Memory B cell (primary cell): ENCODE measurements at places on chromosomes 2 and 18.

GRCh38 chr2:3036432-3037125, 341.0 kb downstream of the EIPR1 start:
- no peak overlapping the region for H3K27ac ChIP-seq
- H3K27me3 ChIP-seq: peaks cover 10% of the 10 kb centered on the region
- H3K4me3 ChIP-seq: no peak overlapping the region
- no peak for DNase-seq

GRCh38 chr2:121868652-121869051, 113.2 kb downstream of the TSN start:
- H3K36me3 ChIP-seq: peaks cover 2% of the 10 kb centered on the region
- no peak overlapping the region for H3K4me3 ChIP-seq
- H3K27ac ChIP-seq: no peak overlapping the region
- no peak for DNase-seq
- H3K27me3 ChIP-seq: peaks cover 12% of the 10 kb centered on the region

GRCh38 chr18:47628240-47628781, 302.1 kb downstream of the SMAD2 start:
- no peak overlapping the region for H3K4me3 ChIP-seq
- DNase-seq: no peak
- H3K36me3 ChIP-seq: no peaks in the 10 kb centered on the region
- peaks cover 3% of the 10 kb centered on the region for H3K27me3 ChIP-seq

DNA sequence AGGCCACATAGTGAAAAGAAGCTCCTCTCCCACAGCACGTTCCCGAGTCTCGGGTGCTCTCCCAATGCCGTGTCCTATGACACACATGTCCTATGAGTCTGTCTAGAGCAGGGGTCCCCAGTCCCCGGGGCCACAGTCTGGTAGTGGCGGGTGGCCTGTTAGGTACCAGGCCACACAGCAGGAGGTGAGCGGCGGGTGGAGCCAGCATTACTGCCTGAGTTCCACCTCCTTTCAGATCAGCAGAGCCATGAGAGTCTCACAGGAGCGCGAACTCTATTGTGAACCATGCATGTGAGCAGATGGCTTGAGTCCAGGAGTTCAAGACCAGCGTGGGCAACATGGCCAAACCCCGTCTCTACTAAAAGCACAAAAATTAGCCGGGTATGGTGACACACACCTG, 112.6 kb downstream of the ZBTB7C start:
- DNase-seq: no peak
- no peaks in the 10 kb centered on the region for H3K36me3 ChIP-seq
- peaks cover 5% of the 10 kb centered on the region for H3K27me3 ChIP-seq

- H3K4me3 ChIP-seq: no peak overlapping the region
- H3K27ac ChIP-seq: no peak overlapping the region
- DNase-seq: no peak
- no peaks in the 10 kb centered on the region for H3K36me3 ChIP-seq
- peaks cover 11% of the 10 kb centered on the region for H3K4me1 ChIP-seq
Measured at GRCh38 chr2:239818531-239819011, 206.6 kb downstream of the NDUFA10 start.

DNA sequence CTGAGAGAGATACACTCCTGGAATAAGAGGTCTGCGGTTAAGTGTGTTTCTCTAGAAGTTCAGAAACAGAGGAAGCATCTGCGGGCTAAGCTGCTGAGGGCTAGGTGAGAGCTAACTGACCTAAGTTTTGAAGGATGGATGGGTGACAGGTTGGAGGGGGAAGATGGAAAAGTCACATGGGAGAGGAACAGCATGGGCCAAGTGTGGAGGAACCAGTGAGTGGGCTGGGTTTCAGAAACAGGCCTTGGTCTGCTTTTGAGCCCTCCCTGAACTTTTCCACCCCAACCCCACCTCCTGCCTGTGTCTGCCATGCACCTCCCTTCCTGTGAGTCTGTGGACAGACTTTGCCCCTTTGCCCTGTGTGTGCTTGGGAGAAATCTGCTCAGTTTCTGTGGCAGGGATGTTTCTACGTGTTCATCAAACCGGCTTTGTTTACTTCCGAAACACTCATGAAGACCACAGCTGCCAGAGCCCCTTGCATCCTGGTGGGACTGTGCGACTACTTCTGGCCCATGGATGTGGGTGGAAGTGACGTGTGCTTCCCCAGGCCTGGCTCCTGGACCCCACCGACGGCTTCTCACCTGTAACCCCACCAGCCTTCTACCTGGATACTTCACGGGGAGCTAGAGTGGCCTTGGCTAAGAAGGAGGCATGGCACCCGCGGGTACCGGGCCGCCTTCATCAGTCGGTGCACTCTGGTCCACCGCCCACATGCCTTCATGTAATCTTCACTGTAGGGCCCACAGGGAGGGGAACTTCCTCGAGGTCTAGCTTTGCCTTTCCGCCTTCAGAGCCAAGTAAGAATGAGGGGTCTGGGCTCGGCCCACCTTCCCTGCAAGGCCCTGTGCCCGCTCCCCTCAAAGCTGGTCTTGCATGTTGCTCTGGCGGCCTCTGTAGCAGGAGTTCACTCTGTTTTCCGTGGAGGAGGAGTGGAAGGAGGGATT, 1.4 kb upstream of the HPCAL1 start:
- no peaks in the 10 kb centered on the region for H3K36me3 ChIP-seq
- H3K4me1 ChIP-seq: peaks cover 25% of the 10 kb centered on the region
- H3K27me3 ChIP-seq: no peaks in the 10 kb centered on the region
- peak overlapping the region; percentile 82 for H3K4me3 ChIP-seq

DNA sequence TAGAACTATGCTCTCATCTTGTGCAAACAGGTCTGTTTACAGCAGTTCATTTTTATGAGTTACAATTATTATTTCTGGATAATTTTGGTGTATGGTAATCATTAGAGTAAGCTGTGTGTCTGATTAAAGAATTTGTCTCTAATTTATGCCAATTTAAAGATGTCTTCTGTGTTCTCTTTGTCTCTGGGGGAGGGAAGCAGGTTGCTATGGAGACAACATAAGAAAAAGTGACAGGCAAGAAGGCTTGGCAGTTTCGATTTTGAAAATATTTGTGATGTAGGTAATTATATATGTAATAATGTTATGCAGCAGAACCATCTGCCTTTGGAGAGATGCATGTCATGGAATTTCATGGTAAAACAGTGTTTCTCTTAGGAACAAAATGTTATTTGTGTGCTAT, 78.2 kb downstream of the SH3RF3 start:
- no peaks in the 10 kb centered on the region for H3K36me3 ChIP-seq
- H3K4me1 ChIP-seq: no peaks in the 10 kb centered on the region

DNA sequence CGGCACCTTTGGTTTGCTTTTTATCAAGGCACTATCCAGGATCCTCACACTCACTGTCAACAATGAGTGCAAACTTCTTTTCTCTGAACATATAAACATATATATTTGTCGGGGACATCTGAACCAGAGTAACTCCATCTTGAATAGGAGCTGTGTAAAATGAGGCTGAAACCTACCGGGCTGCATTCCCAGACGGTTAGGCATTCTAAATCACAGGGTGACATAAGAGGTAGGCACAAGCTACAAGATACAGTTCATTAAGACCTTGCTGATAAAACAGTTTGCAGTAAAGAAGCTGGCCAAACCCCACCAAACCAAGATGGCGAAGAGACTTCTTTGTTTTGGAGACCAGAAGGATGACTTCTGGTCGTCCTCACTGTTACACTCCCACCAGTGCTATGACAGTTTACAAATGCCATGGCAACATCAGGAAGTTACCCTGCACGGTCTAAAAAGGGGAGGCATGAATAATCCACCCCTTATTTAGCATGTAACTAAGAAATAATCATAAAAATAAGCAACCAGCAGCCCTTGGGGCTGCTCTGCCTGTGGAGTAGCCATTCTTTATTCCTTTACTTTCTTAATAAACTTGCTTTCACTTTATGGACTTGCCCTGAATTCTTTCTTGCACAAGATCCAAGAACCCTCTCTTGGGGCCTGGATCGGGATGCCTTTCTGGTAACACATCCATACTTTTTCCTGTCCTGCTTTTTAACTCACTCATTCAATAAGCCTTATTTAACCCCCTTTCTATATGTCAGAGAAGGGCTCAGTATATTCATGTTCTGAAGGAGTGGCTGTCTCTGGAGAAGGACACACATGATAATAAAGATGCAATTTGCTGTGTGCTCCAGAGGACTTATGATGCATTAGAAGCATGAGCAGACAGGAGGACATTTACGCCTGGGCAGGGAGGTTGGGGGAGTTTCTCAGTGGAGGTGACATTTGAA, 65.4 kb downstream of the TACR1 start:
- H3K27ac ChIP-seq: no peak overlapping the region
- no peaks in the 10 kb centered on the region for H3K27me3 ChIP-seq
- H3K4me3 ChIP-seq: no peak overlapping the region
- H3K4me1 ChIP-seq: no peaks in the 10 kb centered on the region
- no peaks in the 10 kb centered on the region for H3K36me3 ChIP-seq
- no peak for DNase-seq

GRCh38 chr2:236889791-236890704, 195.6 kb upstream of the COPS8 start:
- H3K36me3 ChIP-seq: no peaks in the 10 kb centered on the region
- peaks cover 10% of the 10 kb centered on the region for H3K27me3 ChIP-seq
- no peak overlapping the region for H3K27ac ChIP-seq

DNA sequence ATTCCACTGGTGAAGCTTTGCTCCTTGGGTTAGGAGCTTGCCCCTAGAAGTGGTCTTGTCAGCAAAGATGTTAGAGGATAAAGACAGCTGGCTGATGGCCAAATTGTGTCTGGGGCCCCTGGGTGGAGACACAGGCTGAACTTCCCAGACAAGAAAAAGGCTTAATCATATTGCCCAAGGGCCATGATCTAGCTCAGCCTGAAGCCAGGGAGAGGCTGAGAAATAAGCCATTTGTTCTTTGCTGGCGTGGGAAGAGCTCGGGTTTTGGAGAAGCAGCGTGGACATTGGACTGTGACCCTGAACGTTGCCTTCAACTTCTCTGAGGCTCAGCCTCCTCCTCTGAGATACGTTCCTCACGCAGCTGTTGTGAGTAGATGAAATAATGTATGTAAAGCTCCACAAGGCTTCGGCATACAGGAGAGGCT, 153.0 kb downstream of the ZFP36L2 start:
- H3K27me3 ChIP-seq: no peaks in the 10 kb centered on the region
- DNase-seq: no peak
- H3K36me3 ChIP-seq: no peaks in the 10 kb centered on the region
- no peak overlapping the region for H3K27ac ChIP-seq
- H3K4me3 ChIP-seq: no peak overlapping the region

- no peak overlapping the region for H3K4me3 ChIP-seq
- no peaks in the 10 kb centered on the region for H3K27me3 ChIP-seq
- peaks cover 3% of the 10 kb centered on the region for H3K4me1 ChIP-seq
- peaks cover 43% of the 10 kb centered on the region for H3K36me3 ChIP-seq
Measured at GRCh38 chr18:245282-245847, 22.5 kb downstream of the THOC1 start.

GRCh38 chr2:76506538-76506937, 795.8 kb upstream of the GCFC2 start:
- no peak for DNase-seq
- no peak overlapping the region for H3K27ac ChIP-seq
- H3K4me3 ChIP-seq: no peak overlapping the region

DNA sequence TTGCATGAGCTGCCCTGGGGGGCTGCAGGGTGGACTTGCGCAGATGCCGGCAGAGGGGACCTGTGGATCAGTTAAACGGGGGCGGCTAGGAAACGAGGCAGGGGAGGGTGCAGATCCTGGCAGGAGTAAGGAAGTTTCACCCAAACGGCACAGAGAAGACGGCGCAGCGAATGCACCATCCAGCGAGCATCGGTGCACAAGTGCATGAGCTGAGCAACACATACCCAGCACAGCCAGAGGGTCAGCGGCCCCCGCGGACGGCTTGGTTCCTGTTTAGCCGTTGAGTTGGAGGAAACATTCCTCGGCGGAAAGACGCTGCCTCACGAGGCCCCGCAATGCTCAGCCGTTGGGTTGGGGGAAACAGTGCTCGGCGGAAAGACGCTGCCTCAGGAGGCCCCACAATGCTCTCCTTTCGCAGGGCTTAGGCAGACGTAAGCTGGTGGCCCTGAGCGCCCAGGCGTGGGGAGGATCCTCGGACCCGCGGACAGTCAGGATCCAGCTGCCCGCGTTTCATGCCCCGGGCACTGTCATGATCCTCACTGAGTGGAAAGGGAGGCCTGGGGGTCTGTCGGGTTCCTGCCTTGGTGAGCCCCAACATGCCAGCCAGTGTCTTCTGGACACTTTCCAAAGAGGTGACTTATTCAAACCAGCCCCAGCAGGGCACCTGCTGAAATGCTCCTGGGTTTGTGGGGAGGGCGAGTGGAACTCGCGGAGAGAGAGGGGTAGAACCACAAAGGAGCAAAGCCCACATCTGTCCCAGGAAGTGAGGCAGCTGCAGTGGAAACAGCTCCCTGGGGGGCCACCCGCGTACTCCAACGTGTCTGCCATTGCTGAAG, 86.3 kb downstream of the NDUFA10 start:
- peaks cover 7% of the 10 kb centered on the region for H3K4me1 ChIP-seq
- peaks cover 7% of the 10 kb centered on the region for H3K36me3 ChIP-seq
- peaks cover 7% of the 10 kb centered on the region for H3K27me3 ChIP-seq
- no peak overlapping the region for H3K27ac ChIP-seq

GRCh38 chr18:55421308-55421614, 166.7 kb downstream of the TCF4 start:
- H3K4me3 ChIP-seq: no peak overlapping the region
- peak overlapping the region; percentile 95 for H3K27ac ChIP-seq
- peaks cover 36% of the 10 kb centered on the region for H3K4me1 ChIP-seq
- peaks cover 8% of the 10 kb centered on the region for H3K27me3 ChIP-seq
- DNase-seq: no peak

GRCh38 chr2:96753661-96754282, 6.9 kb upstream of the CNNM4 start:
- no peaks in the 10 kb centered on the region for H3K36me3 ChIP-seq
- no peaks in the 10 kb centered on the region for H3K27me3 ChIP-seq
- no peaks in the 10 kb centered on the region for H3K4me1 ChIP-seq
- no peak overlapping the region for H3K27ac ChIP-seq

- H3K4me1 ChIP-seq: peaks cover 2% of the 10 kb centered on the region
- H3K4me3 ChIP-seq: no peak overlapping the region
- no peak overlapping the region for H3K27ac ChIP-seq
- H3K27me3 ChIP-seq: no peaks in the 10 kb centered on the region
Measured at GRCh38 chr2:49332415-49332814, 178.1 kb upstream of the FSHR start.

GRCh38 chr2:9332136-9332852, 91.0 kb downstream of the ITGB1BP1 start:
- no peak overlapping the region for H3K27ac ChIP-seq
- DNase-seq: no peak
- no peak overlapping the region for H3K4me3 ChIP-seq
- H3K36me3 ChIP-seq: no peaks in the 10 kb centered on the region
- peaks cover 16% of the 10 kb centered on the region for H3K4me1 ChIP-seq

DNA sequence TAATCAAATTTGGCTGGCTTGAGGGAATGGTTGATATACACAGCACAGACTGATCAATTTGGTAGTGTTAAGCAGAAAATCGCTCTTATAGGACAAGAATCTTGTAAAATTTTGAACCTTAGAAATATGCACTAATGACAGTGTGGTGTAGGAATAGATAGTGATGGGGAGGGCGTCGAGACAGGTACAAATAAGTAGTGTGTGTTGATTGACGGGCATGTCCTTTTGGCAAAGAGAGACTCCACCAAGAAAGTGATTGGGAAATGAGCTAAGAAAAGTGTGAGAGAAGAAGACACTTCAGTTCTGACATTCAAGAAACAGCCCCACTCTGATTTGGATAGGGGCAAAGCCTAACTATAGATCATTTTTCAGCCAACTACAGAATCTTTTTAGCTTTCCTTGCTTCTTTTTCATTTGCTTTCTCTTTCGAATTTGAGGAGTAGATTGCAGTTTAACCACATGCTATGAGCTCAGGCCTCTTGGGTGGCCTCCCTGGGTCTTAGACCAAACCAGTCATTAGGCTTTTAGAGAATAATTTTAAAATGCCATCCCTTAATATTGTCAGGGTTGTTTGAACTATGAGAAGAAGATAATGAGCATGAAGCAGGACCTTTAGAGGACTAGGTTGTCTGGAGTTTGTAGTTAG, 127.1 kb downstream of the CERS6 start:
- H3K4me3 ChIP-seq: no peak overlapping the region
- H3K36me3 ChIP-seq: no peaks in the 10 kb centered on the region
- no peaks in the 10 kb centered on the region for H3K27me3 ChIP-seq
- H3K27ac ChIP-seq: no peak overlapping the region
